Stimulated activated CD8-positive, alpha-beta memory T cell treated with anti-CD3 and anti-CD28 coated beads, Interleukin-2, amount 100 ng/mL, for 1 hour (primary cell): ENCODE measurements at places on chromosomes 6 and 20.

DNA sequence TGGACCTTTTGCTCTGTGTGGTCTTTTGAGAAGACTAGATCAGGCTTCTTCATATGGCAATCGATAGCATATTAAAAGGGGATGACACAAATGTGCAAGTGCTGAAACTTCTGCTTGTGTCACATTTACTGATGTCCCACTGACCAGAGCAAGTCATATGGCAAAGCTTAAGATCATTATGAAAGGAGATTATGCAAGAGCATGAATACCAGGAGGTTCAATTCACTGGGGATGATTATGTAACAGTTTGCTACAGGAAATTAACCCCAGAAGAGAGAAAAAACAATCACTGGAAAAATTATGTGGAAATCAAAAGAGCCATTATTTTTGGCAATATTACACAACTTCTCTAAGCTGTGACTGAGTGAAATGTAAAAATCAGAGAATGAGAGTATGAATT lies 13.7 kb upstream of the PRDM13 start:
- DNase-seq, result no peak

DNA sequence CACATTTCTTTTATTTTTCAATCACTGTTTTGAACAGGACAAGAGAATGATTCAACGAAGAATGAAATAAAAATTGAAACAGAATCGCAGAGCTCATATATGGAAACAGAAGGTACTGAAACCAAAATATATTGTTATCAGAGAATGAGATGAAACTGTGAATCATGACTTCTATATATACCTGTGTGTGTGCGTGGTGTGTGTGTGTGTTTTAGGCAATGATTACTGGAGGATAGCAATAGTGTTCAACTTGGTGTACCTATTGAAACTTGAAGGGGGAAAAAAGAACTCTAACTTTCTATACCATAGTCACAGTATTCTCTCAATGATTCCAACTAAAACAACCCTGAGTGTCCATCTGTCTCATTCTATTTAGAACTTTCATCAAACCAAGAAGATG lies 586.6 kb downstream of the KIF16B start:
- DNase-seq, result no peak

- no peak for DNase-seq
Observed at GRCh38 chr20:64049878-64050260, 430 bp upstream of the SOX18 start.

DNA sequence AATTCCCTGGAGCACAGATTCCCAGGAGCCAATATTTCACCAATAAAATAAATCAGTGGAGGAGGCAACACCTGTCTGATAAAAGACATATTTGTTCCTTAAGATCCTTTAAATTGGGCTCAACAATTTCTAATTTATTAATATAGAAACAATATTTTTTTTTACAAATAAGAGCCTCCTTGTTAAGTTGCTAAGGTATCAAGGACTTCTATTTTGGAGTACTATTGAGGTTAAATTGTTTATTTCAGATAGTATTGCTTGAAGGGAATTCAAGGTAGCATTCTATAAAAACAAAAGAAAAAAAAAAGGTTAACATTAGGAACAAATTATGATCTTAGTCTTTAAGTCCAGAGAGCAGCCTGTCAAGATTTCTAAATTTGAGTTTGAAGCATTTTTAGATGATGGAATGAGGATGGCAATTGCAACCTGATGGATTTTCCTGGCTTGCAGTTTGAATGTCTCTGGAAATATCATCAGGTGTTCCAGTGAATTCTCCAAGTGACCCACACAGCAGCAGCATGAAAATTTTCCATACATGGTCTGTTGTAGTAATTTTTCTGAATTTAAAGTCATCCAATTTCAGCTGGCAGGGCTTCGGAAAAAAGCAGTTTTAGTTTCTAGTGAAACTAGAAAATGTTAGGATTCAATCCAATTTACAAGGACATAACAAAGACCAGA lies 19.3 kb upstream of the NCR2 start:
- no peak for DNase-seq

- DNase-seq, result no peak
Observed at GRCh38 chr6:167341038-167341583, 16.2 kb downstream of the TTLL2 start.

DNA sequence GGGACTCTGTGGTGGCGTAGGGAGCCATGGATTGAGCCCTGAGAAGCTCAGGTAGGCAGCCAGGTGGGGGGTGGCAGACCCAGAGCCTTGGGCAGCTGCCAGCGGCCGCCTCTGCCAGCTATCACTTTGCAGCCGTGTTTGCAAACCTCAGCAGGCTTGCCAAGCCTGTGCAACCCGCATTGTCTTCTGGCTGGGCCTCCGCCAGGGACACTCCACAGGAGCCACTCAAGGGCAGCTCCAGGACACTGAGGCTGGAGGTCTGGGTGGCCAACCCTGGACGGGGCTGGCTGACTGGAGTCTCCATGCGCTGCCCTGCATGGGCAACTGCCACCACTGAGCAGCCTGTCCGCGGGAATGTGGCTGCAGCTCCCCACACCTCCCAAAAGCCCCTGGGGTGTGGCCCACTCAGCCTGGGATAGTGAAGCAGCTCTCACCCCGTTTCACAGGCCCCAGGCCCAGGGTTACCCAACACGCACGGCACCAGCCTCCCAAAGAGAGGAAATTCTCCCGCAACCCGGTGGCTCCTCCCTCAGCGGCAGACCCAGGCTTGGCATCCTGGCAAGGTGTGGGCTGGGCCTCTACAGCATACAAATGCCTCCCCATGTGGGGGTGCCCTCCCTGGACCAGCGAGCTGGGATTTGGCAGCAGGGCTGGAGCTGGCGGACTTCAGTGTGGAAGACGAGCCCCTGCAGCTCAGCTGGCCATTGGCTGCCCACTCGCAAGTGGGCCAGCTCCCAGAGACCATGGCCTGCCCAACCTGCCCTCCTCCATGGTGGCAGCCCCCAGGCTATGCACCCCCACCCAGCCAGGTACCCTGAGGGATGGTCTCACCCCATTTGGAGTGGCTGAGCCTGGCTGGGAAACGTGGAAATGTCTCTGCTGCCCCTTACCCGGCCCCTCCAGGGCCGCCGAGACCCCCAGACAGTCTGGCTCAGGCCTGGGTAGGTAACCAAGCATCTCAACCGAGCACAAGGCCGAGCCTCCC lies 2.9 kb downstream of the CHRNA4 start:
- no peak for DNase-seq

DNA sequence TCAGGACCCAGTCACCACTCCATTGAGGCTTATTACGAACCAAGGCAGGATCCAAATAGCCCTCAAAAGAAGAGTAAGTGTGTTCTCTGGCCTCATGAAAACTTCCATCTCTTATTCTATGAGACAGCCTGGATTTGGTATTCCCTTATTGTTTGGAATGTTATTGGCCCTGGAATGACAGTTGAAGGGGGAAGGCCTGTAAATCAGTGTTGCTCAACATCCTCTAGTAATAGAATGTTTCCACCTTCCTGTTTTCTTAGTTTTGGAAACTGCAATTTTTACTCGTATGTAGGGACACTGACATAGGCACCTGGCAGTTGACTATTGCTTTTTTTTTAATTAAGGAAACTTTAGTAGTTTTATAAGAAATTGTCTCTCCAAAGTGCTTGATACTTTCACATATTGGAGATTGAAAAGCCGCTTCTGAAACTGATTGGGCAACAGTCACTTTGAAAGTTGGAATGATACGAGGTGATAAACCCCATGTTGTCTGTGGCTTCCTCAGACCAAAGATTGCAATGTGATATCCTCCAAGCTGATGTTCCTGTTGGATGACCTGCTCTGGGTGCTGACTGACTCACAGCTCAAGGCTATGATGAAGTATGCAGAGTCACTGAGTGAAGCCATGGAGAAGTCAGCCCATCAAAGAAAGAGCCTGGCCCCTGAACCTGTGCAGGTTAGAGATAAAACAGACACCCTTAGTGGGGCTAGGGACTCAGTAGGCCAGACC lies 43.1 kb downstream of the BLTP3A start:
- DNase-seq, result no peak

- DNase-seq, result no peak
Observed at GRCh38 chr20:22387452-22387851, 196.9 kb downstream of the FOXA2 start.

GRCh38 chr20:5592823-5593739 lies 157.1 kb upstream of the SHLD1 start:
- no peak for DNase-seq

- DNase-seq, result no peak
Observed at GRCh38 chr6:54719633-54720032, 126.9 kb upstream of the FAM83B start.

DNA sequence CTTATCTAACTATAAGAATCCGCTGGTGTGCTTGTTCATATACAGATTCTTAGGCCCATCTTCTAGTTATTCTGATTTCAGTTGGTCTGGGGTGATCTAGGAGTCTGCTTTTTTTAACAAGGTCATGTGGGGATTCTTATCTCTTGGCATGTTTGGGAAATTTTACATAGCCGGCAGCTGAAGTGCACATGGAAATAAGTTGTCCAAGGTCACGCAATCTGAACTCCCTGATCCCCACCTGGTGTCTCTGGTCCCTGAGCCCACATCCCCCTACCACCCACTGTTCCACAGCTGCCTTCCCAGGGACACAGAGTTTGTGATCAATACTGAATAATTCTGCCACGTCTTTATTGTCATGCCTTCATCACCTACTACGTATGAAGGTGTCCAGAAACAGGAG lies 90.8 kb downstream of the SSR1 start:
- no peak for DNase-seq

- no peak for DNase-seq
Observed at GRCh38 chr20:11935212-11936154, 17.8 kb downstream of the BTBD3 start.

DNA sequence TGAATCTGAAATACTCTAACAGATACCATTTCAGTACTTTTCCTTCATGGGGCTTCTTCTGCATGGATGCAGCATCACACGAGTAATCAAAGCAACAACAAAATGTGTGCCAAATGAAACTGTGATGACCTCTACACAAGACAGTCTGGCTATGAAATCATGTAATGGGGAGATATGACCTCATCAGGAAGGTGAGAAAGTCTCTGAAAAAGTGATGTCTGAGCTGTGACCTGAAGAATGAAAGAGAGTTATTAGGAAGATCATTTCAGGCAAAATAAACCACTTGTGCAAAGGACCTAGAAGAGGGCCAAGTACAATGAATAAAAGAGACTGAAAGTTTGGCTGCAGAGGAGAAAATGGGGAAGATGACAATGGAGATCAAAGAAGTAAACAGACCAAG lies 182.8 kb downstream of the PTPRK start:
- no peak for DNase-seq
